ENCODE measurements at places on chromosomes 4 and X.

DNA sequence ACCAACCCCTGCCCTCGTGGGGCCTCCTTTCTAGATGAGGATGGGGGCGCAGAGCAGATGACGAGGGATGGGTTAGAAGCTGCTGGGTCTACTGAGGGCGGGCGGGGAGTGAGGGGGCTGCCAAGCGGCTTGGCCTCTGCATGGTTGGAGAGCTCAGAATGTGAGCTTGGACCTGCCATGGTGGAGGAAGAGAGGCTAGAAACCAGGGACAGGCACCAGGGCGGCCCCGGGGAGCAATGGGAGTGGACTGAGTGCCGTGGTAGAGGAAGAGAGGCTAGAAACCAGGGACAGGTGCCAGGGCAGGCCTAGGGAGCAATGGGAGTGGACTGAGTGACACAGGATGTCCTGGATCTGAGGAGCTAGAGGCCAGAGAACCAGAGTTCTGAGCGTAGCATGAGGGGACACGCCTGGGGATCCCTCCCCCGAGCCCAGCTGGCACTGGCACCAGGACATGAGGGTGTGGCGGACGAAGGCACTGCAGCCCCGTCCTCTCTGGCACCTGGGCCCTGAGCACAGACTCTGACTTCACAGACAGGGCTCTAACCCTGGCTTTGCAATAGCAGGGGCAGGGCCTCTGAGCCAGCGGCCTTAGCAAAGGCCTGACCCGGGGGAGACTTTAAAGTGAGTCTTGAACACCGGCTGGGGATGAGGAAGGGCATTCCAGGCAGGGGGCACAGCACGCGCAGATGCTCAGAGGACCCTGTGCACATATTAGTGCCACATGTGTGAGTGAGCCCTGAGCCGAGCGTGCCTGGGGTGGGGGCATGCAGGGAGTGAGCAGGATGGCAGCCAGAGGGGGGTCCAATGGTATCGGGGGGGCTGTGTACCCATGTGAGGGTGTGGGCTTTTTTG lies 214.0 kb upstream of the PSAPL1 start:
- no peak for DNase-seq

DNA sequence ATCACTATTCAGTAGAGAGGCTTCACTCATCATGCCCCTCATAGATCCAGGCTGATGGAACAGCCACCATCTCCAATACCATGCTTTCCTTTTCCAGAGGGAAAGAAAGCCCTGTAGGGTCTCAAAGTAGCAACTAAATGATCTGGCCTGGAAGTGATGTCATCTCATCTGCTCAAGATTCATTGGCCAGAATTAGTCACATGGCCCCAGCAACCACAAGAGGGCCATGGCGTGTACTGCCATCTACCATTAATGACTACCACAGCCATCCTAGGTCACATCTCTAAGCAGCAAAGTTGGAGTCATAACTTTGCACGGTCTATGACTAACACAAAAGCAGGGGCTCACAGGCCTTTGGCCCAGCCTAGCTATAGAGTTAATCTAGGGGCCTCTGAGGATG lies 194.8 kb downstream of the KIT start:
- no peak for DNase-seq

DNA sequence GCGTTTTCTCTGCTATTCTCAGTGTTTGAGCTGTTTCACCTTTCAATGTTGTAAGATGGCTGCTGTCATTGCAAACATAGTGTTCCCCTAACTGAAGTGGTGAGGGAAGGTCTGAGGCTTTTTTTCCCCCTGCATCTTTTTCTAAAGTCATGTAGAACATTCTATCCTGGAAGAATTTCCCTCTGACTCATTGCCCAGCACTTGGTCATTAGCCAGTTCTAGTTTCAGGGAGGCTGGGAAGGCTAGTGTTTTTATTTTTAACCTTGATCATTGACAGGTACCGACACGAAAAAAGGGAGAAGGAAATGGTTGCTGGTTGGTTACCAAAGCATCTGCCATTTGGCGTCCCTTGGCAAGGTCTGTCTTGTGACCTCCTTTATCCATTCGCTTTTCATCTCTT lies 6.6 kb downstream of the LANCL3 start:
- no peak for DNase-seq

GRCh38 chr4:970046-970745 lies 3.2 kb downstream of the DGKQ start:
- no peak for DNase-seq

- DNase-seq, result no peak
Observed at GRCh38 chr4:173486714-173487392, 43.2 kb downstream of the HAND2 start.

GRCh38 chr4:108834835-108835384 lies 72.1 kb upstream of the ETNPPL start:
- no peak for DNase-seq

- no peak for DNase-seq
Observed at GRCh38 chrX:101370888-101371504, 15.0 kb downstream of the BTK start.
